CD4-positive, alpha-beta T cell (primary cell): ENCODE measurements at places on chromosomes 13 and 19.

DNA sequence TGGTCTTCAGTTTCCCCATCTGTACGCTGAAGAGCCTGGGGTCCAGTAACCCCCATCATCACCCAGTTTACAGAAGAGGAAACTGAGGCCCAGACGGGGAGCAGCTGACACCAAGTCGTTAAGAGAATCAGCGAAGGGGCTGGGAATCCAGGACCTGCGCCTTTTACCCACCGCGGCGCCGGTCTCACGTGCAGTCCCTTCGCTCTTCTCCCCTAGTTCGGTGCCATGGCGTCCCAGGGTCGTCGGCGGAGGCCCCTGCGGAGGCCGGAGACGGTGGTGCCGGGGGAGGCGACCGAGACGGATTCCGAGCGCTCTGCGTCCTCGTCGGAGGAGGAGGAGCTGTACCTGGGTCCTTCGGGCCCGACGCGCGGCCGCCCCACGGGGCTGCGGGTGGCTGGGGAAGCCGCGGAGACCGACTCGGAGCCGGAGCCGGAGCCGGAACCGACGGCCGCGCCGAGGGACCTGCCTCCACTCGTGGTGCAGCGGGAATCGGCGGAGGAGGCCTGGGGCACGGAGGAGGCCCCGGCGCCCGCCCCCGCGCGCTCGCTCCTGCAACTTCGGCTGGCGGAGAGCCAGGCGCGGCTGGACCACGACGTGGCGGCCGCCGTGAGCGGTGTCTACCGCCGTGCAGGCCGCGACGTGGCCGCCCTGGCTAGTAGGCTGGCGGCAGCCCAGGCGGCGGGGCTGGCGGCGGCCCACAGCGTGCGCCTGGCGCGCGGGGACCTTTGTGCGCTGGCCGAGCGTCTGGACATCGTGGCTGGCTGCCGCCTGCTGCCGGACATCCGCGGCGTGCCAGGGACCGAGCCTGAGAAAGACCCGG is 698 bp downstream of the BLOC1S3 start:
- DNase-seq: no peak

GRCh38 chr13:31930490-31930889 is 101.1 kb upstream of the FRY start:
- DNase-seq: no peak

GRCh38 chr19:41161903-41162302 is 31.1 kb upstream of the CYP2S1 start:
- no peak for DNase-seq

GRCh38 chr13:104854007-104854406 is 1681.5 kb downstream of the EFNB2 start:
- no peak for DNase-seq

DNA sequence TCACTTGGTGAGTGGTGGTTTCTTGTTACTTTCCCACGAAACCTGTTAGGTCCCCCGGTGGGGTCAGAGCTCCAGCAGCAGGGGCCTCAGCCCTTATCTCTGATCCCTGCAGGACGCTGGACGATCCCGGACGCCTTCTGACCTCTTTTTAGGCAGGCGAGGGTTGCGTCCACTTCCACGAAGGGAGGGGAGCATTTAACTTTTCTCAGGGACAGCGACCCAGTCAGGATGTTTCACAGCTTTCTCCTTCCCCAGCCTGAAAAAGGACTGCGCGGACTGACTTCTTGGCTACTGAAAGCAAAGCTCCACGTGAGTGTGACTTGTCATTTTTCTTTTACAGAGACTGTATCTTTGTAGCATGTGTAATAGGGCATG is 692 bp downstream of the ZNF234 start:
- peak; percentile 3 for DNase-seq

GRCh38 chr13:64441740-64442139 is 2788.4 kb downstream of the PCDH9 start:
- no peak for DNase-seq

- peak; percentile 83 for DNase-seq
These were observed 46.8 kb downstream of the COG3 start for GRCh38 chr13:45511310-45512097.

GRCh38 chr13:62687732-62688131 is 1272.1 kb upstream of the PCDH20 start:
- no peak for DNase-seq

DNA sequence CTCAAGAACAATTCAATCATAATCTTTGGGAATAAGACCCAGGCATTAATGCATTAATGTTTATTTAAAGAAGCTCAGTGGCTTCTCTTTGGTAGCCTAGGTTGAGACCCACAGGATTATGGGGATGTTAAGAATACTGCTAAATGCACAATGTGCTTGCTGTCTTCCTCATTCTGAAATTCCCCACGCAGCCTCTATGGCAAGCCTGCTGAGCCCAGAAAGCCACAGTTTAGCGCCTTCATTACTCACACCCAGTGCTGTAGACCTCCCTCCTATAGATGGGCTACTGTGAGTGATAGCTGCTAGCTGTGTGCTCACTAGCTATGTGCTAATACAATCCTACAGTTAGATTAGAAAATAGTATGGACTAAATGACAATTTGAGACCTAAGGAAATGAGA is 90.6 kb downstream of the TNFSF13B start:
- no peak for DNase-seq

DNA sequence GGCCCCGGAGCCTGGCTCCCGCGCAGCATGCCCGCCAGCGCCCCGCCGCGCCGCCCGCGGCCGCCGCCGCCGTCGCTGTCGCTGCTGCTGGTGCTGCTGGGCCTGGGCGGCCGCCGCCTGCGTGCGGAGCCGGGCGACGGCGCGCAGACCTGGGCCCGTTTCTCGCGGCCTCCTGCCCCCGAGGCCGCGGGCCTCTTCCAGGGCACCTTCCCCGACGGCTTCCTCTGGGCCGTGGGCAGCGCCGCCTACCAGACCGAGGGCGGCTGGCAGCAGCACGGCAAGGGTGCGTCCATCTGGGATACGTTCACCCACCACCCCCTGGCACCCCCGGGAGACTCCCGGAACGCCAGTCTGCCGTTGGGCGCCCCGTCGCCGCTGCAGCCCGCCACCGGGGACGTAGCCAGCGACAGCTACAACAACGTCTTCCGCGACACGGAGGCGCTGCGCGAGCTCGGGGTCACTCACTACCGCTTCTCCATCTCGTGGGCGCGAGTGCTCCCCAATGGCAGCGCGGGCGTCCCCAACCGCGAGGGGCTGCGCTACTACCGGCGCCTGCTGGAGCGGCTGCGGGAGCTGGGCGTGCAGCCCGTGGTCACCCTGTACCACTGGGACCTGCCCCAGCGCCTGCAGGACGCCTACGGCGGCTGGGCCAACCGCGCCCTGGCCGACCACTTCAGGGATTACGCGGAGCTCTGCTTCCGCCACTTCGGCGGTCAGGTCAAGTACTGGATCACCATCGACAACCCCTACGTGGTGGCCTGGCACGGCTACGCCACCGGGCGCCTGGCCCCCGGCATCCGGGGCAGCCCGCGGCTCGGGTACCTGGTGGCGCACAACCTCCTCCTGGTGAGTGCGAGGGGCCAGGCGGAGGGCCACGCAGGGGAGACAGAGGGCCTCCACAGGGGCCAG is at the start of gene KL:
Gene KL, plus strand, starts transcription at position 10 of the 909 bp plus-strand sequence. Its CDS starts 18 bp downstream, at position 28.
- DNase-seq: peak; percentile 28

- DNase-seq: no peak
These were observed 313.2 kb downstream of the SHISA2 start for GRCh38 chr13:25738342-25739196.

DNA sequence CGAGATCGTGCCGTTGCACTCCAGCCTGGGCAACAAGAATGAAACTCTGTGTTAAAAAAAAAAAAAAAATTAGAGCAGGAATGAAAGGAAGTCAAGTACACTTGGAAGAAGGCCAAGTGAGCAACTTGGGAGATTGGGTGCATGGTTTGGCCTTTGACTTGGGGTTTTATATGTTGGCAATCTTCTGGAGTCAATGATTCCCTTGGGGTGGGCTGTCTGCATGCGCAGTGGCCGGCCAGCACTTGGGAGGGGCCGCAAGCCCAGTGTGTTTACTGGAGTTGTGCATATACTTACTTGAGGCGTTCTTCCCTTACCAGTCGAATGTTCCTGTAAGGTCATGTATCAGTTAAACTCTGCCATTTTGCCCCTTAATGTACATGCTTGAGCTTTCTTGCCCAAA is 103.9 kb downstream of the FAM216B start:
- DNase-seq: no peak

DNA sequence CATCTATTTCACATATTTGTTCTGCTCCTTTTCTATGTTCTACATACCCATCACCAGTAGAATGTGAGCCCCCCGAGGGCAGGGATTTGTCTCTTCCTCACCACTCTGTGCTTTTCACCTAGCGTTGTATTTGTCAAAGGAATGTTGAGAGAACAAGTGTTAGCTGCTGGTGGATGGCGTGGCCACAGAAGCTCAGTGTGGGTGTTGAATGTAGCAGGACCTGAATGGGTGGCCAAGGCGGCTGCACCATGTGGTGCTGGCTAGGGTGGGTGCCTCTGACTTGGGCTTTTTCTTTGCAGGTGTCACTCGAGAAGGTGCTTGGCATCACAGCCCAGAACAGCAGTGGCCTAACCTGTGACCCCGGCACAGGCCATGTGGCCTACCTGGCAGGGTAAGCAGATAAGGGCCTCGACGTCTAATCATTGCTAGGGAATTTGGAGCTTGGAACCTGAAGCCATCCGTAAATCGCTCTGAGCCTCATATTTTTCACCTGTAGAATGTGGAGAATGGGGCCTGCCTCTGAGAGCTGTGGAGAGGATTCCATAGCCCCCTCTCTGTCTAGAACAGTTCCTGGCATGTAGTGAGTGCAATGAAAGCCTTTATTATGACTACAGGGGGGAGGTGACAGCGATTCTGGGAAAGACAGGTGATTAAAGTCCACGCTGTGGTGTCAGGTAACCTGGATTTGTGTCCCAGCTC is 3.9 kb downstream of the WDR62 start:
- DNase-seq: no peak

DNA sequence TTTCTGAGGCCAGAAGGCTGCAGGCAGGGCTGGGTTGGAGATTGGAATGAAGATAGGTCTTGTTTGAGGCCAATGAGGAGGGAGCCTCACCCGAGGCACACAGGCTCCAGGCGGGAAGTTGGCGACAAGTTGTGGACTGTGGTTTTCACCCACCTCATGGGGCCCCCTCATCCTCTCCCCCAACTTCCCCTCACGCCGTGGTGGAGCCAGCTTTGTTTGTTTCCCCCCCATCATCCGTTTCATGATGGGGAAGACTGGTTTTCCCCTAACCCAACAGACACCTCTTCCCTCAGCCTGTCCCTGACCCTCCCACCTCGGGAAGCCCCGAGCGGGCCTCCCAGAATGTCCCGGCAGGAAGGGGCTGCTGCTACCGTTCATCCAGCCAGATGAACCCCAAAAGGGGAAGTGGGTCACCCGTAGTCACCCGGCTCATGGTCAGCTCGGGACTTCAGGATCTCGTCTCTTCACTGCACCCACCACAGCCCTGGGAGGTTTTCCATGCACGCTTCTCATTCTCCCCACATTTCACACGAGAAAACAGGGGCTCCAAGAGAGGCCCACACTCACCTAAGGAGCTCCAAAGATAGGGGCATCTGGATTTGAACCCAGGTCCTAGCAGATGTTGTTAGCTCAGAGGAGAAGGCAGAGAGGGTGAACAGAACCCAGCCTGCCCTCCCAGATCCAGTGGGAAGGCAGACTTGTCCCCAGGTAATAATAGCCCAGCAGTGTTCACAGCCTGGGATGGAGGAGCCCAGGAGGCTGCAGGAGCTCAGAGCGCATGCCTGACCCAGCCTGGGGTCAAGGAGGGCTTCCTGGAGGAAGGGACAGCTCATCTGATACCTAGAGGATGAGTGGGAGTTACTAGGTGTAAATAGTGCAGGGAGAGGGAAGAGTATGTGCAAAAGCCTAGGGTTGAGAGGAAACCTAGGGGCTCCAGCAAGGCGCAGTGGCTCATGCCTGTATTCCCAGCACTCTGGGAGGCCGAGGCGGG is 23.5 kb downstream of the CEACAM16 start:
- no peak for DNase-seq

- no peak for DNase-seq
These were observed 45.8 kb downstream of the TNFSF13B start for GRCh38 chr13:108315273-108315672.

DNA sequence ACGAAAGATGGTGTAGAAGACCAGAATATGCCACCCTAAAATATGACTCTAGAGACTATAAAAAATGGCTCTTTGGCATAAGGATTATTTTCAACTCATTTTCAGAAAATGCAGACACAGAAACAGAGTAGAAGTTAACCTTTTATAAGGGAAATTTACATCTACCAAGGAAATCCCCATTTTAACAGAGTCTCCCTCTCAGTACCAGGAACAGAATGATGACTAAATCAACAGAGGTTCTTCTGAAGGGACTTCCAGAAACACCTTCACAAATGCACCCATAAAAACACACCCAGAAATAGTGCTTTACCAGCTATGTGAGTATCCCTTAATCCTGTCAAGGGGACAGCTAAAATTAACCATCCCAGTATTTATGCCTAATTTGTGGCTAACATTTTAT is 29.1 kb downstream of the PLPP2 start:
- no peak for DNase-seq

- DNase-seq: no peak
These were observed 20.1 kb downstream of the ZSCAN5A start for GRCh38 chr19:56294549-56294948.

DNA sequence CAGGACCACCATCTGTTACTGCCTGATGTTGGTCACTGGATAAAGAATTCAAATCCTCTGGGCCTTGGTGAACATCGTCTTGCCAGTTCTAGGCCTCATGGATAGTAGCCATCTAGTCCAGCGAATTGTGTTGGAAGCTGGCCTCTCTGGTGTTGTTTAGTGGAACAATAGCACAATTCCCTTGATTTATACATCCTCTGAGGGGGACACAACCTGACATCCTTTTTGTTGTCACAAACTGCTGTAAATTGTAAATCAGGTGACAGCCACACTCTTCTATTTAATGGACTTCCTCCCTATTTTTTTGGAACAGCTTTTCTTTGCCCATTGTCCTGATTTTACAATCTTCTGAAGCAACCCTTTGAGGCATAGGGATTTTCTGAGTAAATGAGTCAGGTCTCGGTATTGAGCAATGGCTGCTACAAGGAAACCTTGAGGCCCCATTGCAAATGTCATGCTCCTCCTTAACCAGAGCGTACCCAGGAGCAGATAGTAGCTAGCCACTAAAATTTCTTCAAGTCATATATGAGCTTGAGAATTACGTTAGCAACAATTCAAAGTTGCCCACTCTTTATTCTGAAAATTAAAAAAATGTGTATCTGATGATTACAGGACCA is 263.3 kb downstream of the COG6 start:
- DNase-seq: no peak

- no peak for DNase-seq
These were observed 19.1 kb downstream of the KLF12 start for GRCh38 chr13:74115133-74115532.

DNA sequence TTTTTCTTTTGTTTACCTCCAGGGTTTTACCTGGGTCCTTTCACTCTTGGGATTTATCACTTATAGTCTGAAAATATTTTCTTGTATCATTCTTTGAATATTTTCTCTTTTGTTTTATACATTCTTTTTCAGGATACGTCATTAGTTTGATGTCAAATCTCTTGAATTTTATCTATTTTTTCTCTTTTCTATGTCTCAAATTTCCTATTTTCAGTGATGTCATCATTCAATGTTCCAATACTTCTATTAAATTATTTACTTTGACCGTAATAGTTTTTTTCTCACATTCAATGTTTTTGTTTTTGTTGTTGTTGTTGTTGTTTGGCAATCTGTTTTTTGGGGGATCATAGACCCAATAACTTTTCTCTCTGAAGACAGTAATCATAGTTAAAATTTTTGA is 83.5 kb downstream of the PRR20E start:
- DNase-seq: no peak
